ENCODE measurements at places on chromosomes 3 and 15.

DNA sequence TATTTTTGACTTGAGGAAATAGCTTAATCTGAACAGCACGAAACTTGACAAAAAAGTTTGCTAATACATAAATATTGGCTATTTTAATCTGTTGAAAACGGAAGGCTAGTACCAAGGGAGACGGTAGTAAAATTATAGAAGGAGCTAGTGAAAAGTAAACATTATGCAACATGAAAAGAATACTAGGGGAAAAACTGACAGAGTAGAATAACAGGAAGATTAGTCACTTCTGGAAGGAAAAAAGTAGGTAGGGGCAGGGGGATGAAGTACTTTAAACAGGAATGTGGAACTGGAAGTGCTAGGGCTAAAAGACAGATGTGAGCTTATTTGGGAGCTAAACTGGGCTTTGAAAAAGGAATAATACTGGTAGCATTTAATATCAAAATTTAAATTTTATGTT lies 60.1 kb downstream of the MBNL1 start:
- DNase-seq = no peak

- no peak for DNase-seq
Measured at GRCh38 chr3:146033950-146034349, 127.0 kb downstream of the PLOD2 start.

- DNase-seq = no peak
Measured at GRCh38 chr3:47410801-47411646, 30.2 kb downstream of the PTPN23 start.

DNA sequence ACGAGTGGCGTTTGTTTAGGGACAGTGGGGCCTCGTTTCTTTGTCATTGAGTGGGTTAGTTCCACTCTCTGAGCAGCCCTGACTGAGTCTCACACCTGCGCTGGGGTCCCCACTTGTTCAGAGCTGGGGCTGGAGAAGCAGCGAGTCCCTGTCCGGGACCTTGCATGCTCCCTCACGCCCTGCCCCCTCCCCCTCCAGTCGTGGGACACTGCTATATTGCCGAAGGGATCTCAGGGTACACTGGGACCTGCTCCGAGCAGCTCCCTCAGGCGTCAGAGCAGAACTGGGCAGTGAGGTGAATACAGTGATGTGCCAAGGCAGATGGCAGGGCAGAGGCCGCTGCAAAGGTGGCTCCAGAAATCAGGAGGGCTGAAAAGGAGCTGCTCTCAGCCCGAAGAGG lies 59.9 kb upstream of the KLF13 start:
- no peak for DNase-seq

GRCh38 chr15:69056365-69056764 lies 41.9 kb downstream of the NOX5 start:
- no peak for DNase-seq

- no peak for DNase-seq
Measured at GRCh38 chr3:156181509-156181908, 61.1 kb downstream of the KCNAB1 start.

GRCh38 chr3:63473641-63474166 lies 178.8 kb upstream of the SNTN start:
- DNase-seq = no peak

- DNase-seq = no peak
Measured at GRCh38 chr3:122497425-122497824, 17.3 kb downstream of the KPNA1 start.

- no peak for DNase-seq
Measured at GRCh38 chr3:189457201-189457607, 174.0 kb upstream of the TP63 start.

GRCh38 chr15:58981808-58982475 lies 5.5 kb upstream of the RNF111 start:
- DNase-seq = no peak

- peak; percentile 72 for DNase-seq
Measured at GRCh38 chr3:13091898-13092611, 18.8 kb upstream of the IQSEC1 start.

GRCh38 chr15:66652806-66653205 lies 49.2 kb upstream of the SMAD6 start:
- no peak for DNase-seq

- no peak for DNase-seq
Measured at GRCh38 chr15:99155961-99156443, 51.1 kb downstream of the SYNM start.

- DNase-seq = no peak
Measured at GRCh38 chr3:170205302-170205701, 16.9 kb upstream of the PRKCI start.

DNA sequence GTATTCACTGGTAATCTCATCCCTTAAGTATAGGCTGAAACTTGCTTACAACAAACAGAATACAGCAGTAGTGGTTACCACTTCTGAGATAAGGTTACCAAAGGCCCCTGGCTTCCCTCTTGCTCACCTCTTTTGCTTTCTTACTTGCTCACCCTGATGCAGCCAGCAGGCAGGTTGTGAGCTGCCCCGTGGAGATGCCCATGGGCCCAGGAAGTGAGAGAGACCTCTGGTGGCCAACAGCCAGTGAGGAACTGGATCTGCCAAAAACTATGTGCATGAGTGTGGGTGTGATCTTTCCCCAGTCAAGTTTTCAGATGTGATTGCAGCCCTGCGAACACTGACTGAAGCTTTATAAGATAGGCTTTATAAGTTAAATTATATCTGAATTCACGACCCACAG lies 48.7 kb downstream of the NMNAT3 start:
- peak; percentile 7 for DNase-seq

DNA sequence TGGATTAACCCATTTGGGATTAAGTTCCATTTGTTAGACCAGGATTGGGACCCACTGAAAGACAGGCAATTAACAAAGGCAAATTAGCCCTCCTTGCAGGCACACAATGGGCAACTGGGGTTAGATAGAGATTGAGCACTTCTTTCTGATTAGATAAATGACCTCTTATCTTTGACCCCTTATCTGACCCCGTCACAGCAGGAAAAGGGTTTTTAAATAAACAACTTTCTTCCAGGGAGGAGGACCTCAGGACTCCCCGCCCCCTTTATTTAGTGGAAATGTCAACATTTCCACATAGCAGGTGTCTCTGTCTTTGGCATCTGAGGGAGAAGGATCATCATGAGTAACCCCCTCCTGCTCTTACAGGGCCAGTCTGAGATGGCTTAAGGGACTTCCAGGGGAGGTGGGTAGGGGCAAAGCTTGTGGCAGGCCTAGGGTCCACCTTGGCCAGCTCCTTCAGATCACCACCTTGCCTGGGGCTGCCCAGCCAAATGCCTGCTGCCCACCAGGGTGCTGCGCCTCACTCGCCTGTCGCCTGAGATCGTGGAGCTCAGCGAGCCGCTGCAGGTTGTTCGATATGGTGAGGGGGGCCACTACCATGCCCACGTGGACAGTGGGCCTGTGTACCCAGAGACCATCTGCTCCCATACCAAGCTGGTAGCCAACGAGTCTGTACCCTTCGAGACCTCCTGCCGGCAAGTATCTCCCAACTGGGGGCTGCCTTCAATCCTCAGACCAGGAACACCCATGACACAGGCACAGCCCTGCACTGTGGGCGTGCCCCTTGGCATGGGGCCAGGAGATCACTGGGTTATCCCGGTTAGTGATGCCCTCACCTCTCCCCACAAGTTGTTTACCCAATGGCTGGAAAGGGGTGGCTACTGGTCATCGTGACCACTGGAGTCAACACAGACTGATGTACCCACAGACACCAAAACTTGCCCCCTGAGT lies 2.6 kb upstream of the WDR6 start:
- DNase-seq = no peak

GRCh38 chr3:77203851-77204250 lies 164.0 kb downstream of the ROBO2 start:
- DNase-seq = no peak

DNA sequence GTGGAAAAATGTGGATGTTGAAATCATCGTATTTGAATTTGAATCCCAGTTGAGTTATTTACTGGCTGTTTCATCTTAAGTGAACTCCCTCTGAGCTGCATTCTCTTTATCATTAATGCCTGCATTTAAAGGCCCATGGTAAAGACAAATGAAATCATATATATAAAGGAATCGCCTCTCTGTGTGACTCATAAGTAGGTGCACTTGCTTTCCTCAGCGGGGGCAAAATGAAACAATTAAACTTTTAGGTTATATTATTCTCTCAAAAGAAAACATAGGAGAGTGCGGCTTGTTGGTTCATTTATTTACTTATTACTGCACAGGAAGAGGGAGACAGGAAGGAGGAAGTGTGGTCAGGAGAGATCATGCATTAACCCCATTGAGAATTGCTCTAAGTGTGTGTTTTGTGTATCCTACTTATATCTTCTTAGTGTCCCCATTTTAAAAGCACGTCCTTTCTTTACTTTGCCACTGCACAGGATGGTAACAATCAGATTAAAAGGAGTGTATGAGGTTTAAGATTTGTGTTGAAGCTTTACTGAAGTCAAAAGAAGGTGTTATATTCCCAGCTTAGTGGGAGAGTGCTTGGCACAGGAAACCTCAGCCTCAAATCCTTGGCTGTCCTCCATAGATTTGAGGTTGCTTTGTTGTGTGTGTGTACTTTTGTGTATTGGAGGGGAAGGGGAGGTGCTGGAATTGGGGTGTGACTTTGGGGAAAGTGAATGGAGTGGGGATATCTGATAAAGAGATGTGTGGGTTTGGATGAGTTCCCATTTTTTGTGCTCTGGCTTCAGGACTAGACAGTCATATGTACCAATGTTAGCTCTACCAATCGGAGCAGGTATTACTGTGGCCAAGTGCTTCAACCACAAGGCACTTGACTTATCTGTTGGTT lies 595.8 kb upstream of the NR2F2 start:
- DNase-seq = no peak

DNA sequence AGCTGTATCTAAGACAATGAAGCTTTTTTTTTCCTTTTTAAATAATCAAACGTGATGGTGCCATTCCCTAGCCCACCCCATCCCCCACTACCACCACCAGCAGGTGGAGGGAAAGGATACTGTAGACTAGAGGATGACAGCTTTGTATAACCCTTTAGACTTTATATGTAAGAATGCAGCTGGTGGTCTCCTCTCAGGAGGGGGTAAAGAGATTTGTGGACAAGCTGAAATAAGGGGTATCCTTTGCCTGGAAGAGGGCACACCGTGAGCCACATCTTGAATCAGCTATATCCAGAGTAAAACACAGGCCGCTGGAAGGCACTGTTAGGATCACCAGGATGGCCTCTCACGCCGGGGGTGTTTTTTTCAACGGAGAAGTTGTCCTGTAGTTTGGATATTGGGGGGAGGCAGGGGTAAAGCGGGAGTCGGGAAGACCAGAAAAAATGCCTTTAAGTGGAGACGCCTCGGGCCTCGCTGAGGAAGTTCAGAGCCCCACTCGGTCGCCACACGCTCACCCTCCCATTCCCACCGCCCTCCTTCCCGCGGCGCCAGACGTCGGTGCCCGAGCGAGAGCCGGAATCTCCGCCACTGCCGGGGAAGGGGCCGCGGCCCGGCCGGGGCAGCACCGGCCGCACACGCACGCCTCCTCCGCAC lies 986 bp downstream of the KPNA4 start:
- no peak for DNase-seq

- DNase-seq = no peak
Measured at GRCh38 chr3:130834476-130834875, 59.4 kb upstream of the ATP2C1 start.

DNA sequence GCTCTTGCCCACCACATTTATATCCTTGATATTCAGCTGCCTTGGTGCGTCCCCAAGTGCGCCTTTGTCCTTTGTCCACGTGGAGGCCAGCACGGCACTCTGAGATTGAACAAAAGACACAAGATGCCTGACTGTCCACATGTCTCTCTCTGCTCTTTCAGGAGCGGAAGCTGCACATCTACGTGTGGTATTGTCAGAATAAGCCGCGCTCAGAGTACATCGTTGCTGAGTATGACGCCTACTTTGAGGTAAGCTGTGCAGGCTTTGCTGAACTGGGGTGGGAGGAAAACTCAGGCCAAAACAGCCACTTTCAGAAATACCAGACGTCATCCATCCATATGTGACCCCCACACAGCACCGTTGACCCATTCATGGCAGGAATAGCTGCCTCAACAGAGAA lies 72.0 kb upstream of the UMPS start:
- DNase-seq = no peak

DNA sequence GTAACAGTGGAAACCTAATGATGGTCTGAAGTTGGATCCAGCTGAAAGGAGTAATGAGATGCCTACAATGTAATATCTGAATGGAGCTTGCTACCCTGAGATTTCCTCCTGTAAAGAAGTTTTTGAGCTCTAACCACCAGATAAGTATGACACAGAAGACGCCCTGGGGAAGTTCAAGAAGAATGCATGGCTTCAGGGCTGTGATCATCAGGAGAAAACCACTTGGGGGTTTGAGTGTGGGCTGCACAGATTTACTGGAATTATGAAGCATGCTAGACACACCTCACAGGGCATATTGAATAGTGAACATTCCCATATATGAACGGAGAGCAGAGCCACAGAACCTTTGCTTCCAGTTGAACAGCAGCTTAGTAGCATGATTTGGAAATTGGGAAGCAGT lies 10.6 kb upstream of the CCDC80 start:
- DNase-seq = no peak

DNA sequence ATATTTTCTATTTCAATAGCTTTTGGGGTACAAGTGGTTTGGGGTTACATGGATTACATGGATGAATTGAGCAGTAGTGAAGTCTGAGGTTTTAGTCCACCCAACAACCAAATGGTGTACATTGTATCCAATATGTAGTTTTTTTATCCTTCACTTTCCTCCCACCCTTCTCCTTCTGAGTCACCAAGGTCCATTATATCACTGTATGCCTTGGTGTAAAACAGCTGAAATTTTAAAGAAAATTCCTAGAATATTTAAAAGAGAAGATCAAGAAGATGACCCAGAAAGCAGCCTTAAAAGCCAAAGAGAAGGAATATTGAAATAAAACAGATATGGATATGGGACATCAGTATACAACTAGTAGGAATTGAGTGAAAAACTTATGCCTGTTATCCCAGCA lies 204.2 kb upstream of the COL8A1 start:
- DNase-seq = no peak

Data from GM18507 (cell line).